ENCODE measurements at places on chromosomes 3 and 15.

- no peak for DNase-seq
Measured at GRCh38 chr3:130662501-130662996, 84.1 kb downstream of the PIK3R4 start.

DNA sequence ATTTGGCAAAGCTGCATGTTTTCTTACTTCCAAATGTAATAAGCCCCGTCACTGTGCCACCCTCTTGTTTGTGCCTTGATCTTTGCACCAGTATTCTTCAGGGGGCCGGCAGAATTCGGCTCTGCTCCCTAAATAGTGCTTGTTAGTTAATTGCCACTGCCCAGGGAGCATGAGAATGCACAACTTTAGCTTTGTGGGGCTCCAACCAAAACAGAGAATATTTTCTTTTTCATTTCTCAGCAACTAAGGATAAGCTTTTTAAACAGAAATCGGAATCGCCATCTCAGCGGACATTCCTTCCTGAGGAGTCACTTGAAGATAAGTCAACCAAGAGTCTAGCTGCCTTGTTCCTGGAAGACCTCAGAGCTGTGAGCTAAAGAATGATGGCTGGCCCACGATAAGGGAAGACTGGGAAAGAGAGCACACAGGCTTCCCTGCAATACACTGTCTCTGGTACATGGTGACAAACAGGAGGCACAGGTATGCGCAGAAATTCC, 106.0 kb downstream of the LRIG1 start:
- DNase-seq = no peak

DNA sequence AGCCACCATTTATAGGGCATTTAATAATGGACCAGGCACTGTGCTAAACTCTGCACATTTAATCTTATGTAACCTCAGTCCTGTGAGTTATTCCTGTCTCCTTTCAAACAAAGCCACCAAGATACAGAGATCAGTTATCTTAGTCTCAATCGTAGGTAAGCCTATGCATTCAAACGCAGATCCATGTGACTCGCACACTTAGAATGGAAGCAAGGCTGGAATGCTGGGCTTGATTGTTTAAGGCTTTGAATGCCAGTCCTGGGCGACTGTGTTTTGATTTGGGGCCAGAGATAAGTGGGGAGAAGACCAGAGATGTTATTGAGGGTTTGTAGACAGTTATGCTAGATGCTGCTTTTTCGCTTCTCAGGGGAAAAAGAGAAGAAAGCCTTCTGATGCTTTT, 22.2 kb downstream of the MED12L start:
- no peak for DNase-seq

DNA sequence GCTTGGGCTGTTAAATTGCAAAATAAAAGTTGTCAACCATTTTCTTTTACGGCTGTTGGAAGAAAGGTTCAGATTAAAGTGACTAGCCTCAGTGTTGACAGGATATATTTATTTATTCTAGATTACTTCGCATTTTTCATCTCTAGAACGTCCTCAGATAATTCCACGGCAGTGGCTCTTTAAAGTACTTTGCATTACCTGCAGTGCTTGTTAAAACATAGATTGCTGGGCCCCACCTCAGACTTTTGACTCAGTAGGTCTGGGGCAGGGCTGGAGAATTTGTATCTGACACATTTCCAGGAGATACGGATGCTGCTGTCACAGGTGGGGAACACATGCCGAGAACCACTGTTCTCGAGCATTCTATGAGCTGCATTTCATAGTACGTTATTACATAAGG, 292.7 kb downstream of the EDEM1 start:
- DNase-seq = no peak

DNA sequence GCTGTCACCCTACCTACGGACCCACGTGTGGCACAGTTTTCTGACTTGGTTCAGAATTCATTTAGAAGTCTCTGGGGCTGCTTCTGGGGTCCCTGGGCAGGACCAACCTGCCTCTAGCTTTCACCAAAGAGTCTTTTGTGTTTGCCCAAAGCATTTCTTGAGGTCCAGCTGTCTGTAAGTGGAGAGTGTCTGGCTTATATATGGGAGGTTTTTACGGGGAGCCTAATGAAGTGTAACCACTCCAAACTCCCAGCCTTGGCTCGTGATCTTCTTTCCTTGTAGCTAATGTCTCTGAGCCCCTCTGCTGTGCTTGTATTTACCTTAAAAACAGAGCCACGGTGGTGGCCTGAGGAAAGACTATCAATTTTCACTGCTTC, 109.0 kb upstream of the CTDSPL start:
- no peak for DNase-seq

- no peak for DNase-seq
Measured at GRCh38 chr3:137110392-137110996, 152.7 kb downstream of the IL20RB start.

GRCh38 chr3:161274691-161275298, 53.7 kb downstream of the NMD3 start:
- DNase-seq = no peak

- no peak for DNase-seq
Measured at GRCh38 chr15:42707873-42708544, 28.9 kb downstream of the CDAN1 start.
